ENCODE measurements at places on chromosomes 6 and 20. TPM values are rescaled to one million over a fixed set of nuclear protein-coding genes. Genes with fewer than 3 reads are reported as not detected.

Gene DNMT3B
- total RNA-seq, result 1.3 TPM

Gene PLCB4
- total RNA-seq, result 28.3 TPM

Gene HLA-DPB1
- total RNA-seq, result 5.8 TPM

Gene LAMP5
- total RNA-seq, result under 0.01 TPM

- peak; percentile 71 for DNase-seq
These were observed 234.4 kb upstream of the MCHR2 start for GRCh38 chr6:100228437-100228833.

- DNase-seq, result no peak
These were observed 35.3 kb downstream of the FOXQ1 start for GRCh38 chr6:1347161-1347560.

Gene SLC22A2
- total RNA-seq, result not detected

Gene DNPH1
- 22.8 TPM for total RNA-seq

Gene BACH2
- total RNA-seq, result 1.3 TPM

DNA sequence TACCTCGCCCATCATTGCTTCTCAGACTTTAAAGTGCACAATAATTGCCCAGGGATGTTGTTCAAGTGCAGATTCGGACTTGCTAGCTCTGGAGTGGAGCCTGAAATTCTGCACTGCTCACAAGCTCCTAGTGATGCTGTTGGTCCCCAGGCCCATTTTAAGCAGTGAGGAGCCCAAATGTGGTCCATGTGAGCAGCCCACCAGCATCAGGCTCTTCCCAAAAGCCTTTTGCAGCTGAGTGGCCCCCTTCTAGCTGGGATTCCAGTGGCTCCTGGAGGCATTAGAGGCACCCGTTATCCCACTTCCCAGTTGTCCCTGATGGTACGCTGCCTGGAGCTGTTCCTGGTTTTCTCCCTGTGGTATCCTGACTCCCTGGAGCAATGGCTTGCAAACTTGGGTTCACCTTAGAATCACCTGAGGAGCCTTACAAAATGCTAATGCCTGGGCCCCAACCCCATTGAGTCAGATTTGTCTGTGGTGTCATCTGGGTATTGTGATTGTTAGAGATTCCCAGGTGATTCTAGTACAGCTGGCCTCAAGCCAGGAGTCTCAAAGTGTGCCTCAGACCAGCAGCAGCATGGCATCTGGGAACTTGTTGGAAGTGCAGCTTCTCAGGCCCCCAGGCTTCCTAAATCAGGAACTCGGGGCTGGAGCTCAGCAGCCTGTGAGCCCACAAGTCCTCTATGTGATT lies 186.9 kb upstream of the SLC24A3 start:
- no peak for DNase-seq

Gene DEFB127
- not detected for total RNA-seq

- no peak for DNase-seq
These were observed 109.3 kb downstream of the IPCEF1 start for GRCh38 chr6:154247119-154247861.

Gene NDUFAF4
- 13.9 TPM for total RNA-seq

DNA sequence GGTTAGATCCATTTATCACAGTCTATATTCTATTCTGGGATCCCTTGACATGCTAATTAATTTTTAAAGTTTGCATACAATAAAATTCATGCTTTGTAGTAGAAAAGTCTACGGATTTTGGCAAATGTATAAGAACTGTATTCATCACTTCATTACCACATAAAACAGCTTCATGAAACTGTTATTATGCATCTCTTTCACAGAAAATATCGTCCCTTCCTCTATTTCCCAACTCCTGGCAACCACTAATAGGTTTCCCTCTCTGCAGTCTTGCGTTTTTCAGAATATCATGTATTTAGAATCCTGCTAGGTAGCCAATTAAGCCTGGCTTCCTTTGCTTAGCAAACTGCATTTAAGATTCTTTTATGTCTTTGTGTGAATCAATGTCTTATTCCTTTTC lies 441.3 kb upstream of the RGS17 start:
- no peak for DNase-seq

DNA sequence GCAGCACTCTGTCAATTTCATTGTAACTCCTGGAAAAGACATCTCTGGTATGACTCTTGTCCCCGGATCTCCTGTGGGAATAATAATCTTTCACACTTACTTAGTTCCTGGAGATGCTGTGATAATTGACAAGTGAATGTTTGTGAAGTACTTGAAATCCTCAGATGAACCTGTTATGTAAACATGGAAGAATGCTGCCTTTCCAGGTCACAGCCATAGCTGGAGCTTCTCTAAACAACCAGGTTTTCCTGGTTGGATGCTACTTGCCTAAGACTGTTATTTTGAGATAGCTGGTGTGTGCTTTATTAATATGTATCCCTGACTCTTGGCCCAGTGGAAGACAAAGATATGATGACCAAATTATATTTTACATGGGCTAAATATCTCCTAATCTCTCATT lies 228.6 kb downstream of the KCNQ5 start:
- no peak for DNase-seq

- DNase-seq, result no peak
These were observed 72.6 kb upstream of the F13A1 start for GRCh38 chr6:6393069-6393529.

Gene SPEF1
- under 0.01 TPM for total RNA-seq

GRCh38 chr6:128478230-128479047 lies 42.0 kb downstream of the PTPRK start:
- no peak for DNase-seq

DNA sequence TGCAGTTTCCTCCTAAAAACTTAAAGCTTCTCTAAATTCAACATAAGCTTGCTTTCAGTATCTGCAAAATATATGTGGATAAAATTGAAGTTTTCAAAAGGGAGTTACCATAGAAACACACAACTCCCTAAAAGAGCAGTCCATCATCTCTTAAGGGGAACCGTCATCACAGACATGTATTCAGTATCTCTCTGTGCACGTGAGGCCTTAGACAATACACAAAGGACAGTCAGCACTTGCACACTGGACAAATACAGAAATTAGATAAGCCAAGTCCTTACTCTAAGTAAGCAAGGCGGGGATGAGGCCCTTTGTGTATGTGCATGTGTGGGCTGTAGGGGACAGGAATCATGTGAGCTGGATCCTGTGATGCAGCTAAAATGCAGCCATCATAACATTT lies 136.6 kb downstream of the BACH2 start:
- DNase-seq, result no peak

Gene MCCD1
- total RNA-seq, result not detected

DNA sequence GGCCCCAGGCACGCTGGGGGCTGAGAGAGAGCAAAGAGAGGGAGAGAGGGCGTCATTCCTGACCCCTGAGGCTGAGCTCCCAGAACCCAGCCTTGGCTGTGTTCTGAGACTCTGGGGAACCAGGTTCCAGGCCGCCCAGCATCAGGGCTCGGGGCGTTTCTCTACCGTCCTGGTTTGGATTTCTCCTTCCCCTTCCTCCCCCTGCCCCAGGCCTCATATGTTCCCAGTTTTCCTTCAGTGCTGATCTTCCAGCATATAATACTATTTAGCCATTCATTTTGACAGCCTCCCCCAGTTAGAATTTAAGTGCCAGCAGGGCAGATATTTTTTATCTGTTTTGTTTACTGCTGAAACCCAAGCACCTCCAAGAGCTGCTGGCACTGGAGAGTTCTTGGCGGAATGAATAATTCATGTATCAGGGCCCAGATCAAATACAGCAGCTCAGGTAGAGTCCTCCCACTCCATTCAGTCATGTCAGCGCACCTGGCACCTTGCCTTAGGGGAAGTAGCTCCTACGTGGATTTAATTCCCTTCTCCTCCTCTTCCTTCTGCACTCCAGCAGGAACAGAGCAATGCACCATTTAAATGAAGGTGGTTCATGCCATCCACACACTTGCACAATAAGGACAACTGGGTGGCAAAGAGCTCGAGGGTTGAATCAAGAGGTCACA lies 23.4 kb upstream of the FRMD1 start:
- DNase-seq, result no peak
